Camera-type eye (tissue), 1 donor: ENCODE measurements at places on chromosomes 11 and 22. TPM values are rescaled to one million over a fixed set of nuclear protein-coding genes. Genes with fewer than 3 reads are reported as not detected.

The TENM4 gene
- 73.8 TPM for total RNA-seq

The GRAMD4 gene
- total RNA-seq: 26.8 TPM

The MAML2 gene
- 33.3 TPM for total RNA-seq

The MRGPRG gene
- not detected for total RNA-seq

The PI4KA gene
- 84.9 TPM for total RNA-seq
